ENCODE measurements at places on chromosomes 3 and 15.

DNA sequence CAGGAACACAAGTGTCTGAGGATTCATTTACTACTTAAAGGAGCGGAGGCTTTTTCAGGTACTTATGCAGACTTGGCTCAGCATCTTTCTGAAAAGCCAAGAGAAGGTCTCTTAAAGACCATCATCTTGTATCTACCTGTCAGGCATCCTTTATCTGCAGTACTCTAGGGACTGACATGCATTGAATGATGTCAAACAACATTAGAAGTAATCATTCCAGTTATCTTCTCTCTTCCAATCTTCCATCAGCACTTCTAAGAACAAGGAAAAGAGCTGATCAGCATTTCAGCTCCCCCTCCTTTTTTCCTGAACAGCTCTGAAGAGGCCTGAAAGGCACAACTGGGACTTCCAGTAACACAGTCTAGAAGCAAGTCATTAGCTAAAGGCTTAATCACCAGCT, 214.8 kb downstream of the KCNH8 start:
- no peak for DNase-seq

- no peak for DNase-seq
Measured at GRCh38 chr15:92652576-92652966, 3.0 kb downstream of the FAM174B start.

- no peak for DNase-seq
Measured at GRCh38 chr3:16816048-16816780, 68.5 kb upstream of the PLCL2 start.

DNA sequence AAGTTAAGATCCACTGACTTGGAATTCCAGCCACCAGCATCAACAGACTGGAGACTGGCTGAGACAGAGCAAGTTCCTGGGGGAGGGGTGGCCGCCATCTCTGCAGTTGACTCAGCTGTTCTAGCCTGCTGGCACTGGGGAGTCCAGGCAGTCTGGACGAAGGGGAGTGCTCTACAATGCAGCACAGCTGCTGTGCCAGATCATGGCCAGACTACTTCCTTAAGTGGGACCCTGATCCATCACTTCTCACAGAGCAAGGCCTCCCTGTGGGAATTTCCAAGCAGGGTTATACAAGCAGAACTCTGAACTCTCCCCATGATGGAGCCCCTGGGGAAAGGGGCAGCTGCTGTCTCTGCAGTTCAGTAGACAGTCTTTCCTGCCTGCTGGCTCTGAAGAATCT, 35.2 kb downstream of the PYGO1 start:
- DNase-seq: no peak

DNA sequence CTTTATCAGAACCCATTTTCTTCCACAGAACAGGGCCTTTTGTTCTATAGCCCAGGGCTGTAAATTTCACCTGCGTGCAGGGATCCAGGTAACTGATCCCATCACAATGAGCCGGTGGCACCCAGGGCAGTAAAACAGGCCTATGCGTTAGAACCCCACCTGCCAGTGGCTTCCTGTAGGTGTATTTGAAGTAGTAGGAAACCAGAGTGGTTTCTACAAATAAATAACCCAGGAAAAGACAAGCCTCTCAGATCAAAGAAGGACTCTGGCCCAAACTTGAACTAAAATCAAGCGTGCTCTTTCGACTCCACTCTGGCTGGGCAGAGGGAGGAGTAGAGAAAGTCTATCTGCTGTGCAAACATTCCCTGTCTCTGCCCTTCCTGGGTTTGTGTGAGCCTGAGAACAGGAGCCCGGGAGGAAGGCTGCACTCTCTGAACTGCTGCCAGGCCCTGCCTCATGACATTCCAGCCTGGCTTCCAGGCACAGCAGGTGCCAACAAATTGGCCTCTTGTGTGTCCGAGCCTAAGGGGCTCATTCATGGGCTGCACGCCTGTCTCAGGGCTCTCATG, 77.7 kb downstream of the CEMIP start:
- DNase-seq: no peak

DNA sequence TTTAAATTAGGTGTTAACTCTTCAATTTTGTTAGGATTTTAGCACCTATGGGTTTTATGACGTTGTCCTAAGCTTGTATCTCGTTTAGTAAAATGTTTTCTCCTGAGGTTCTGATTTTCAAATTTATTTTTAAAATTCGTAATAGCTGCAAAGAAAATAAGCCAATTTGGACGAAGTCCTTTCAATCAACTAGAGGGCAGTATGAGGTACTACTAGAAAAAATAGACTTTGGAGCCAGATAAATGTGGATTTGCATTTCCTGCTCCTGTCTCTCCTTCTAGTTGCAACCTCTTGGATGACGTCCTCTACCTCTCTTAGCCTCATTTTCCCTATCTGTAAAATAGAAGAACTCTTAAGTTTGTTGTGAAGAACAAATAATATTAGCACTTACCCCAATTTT, 81.1 kb downstream of the SLTM start:
- DNase-seq: no peak

DNA sequence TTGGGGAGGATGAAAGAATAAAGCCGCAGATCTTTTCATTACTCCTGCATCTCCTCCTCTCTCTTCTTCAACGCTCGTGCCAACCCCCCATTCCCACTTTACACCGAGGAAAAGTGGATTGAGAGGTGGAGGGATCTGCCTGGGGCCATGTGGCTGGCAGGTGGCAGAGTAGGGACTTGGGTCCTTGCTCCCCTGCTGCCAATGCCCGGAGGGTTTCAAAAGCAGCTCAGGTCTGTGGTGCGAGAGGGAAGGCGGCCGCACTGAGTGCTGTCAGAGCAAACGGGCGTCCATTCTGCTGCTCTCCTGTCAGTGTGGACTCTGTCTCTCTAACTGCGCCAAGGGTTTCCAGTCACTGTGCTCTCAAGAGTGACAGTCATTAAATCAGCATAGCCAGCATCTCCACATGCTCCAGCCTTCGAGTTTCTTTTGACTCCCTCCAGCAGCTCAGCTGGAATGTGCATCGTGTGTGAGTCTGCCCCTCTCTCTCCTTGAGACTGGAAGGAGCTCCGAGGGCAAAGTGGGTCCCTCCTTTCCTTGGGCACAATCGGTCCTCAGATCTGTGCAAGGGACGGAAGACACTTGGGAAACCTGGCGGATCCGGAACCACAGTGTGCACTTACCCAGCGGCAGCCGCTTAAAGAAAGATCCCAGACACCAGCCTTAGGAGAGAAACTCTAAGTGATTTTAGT, 68.6 kb downstream of the VGLL4 start:
- no peak for DNase-seq

DNA sequence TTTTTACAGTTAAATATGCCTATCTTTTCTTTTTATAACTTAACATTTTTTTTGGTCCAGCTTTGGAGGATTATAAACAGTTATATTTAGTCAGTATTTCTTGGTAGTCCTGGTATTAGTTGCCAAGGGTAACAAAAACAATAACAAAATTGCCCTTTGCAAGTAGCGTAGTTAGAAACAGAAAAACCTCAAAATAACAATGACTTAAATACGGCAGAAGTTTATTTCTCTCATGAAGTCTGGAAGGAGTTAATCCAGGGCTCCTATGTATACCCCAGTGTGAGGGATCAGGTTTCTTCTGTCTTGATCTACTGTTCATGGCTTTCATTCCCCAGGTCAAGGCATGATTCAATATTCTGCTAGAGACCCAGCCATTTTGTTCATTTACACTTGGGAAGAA, 14.1 kb upstream of the MYH15 start:
- no peak for DNase-seq

GRCh38 chr3:108106449-108106848, 15.6 kb upstream of the CD47 start:
- DNase-seq: no peak

DNA sequence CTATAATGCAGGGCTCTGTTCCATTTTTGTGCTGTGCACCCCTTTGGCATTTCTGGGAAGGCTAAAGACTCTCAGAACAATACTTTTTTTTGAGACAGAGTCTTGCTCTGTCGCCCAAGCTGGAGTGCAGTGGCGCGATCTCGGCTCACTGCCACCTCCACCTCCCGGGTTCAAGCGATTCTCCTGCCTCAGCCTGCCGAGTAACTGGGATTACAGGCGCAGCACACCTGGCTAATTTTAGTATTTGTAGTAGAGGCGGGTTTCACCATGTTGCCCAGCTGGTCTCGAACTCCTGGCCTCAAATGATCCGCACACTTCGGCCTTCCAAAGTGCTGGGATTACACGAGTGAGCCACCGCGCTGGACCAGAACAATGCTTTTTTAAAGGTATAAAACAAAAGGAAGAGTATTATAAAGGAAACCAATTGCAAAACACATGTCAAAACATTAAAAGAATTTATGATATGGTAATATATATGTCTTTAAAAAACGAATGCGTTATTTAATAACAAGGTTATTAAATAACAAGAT, 999 bp downstream of the SQOR start:
- DNase-seq: no peak

DNA sequence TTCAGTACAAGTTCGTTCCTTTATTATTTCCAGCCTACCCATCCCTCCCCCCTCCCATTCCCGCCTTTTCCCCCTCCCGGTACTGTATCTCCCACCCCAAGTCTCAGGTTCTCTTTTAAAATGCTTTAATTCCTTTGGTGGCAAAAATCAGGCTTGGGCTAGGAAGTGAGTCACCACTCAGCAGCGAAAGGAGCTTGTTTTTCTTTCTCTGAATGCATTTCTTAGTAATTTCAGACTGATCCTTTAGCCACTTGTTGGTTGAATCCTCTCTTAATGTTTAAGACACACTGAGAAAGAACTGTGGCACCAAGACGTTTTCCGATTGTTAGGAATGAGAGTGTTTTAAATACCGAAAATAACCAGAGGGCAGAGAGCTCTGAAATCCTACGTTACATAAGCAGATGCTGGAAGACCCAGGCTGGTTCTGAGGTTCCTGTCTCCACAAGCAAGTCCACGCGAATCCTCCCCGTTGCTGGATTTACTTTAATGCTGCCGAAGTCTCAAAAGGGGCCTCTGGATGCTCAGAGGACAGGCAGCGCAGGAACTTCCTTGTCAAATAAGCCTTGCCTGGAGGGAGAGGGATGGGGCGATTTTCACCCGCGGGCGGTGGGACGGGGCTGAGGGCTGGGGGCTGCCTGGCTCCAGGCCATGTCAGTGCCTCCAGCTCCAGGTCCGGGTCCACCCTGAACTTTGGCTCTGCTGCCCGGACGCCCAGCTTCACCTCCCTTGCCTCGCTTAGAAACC, 854 bp upstream of the COL8A1 start:
- no peak for DNase-seq

- no peak for DNase-seq
Measured at GRCh38 chr3:64223791-64224745, 1.2 kb downstream of the PRICKLE2 start.

- no peak for DNase-seq
Measured at GRCh38 chr15:47349179-47349578, 368.1 kb upstream of the SEMA6D start.

GRCh38 chr3:158532099-158532734, 38.8 kb upstream of the MLF1 start:
- DNase-seq: no peak

DNA sequence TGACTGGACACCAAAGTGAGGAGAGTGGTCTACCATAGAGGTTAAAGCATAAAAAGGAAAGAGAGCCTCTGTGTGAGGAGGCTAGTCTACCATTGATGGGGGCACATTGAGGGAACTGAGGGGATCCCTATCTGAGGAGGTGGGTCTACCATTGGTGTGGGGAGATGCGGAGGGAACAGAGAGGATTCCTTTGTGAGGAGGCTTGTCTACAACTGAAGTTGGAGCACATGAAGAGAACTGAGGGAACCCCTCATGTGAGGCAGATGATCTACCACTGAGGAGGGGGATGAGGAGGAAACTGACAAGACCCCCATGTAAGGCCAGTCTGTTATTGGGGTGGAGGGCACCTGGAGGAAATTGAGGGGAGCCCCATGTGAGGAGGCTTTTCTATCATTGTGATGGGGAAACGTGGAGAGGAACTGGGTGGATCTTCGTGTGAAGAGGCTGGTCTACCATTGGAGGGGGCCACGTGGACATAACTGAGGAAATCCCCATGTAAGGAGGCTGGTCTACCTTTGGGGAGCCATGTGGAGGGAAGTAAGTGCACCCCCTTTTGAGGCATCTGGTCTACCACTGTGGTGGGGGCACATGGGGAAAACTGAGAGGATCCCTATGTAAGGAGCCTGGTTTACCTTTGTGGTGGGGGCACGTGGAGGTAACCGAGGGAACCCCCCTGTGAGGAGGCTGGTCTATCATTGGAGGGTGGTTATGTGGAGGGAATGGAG, 160.1 kb downstream of the FBLN2 start:
- DNase-seq: no peak

GRCh38 chr15:41568350-41569017, 9.5 kb downstream of the TYRO3 start:
- DNase-seq: no peak

GRCh38 chr3:52067526-52067925, 11.2 kb upstream of the DUSP7 start:
- no peak for DNase-seq

DNA sequence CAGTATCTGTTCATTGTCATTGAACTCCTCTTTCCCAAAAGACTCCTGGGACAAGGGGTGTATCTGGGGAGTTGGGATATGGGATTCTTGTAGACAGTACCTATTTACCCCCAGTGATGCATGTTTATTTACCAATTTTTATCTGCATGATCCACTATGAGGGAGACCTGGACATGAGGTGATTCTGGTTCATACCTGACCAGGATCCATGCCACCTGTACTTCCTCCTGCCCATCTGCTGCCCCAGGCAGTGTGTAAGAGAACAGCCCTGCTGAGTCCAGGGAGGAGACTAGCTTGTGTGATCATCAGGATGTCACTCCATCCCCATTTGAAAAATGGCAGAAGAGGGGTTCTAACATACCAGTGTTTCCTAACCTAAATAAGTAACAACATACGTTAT, 3.1 kb upstream of the TPRG1 start:
- no peak for DNase-seq

GRCh38 chr3:88225326-88226008, 75.7 kb downstream of the C3orf38 start:
- DNase-seq: no peak

GRCh38 chr15:67114846-67115585, 49.6 kb downstream of the SMAD3 start:
- DNase-seq: no peak

DNA sequence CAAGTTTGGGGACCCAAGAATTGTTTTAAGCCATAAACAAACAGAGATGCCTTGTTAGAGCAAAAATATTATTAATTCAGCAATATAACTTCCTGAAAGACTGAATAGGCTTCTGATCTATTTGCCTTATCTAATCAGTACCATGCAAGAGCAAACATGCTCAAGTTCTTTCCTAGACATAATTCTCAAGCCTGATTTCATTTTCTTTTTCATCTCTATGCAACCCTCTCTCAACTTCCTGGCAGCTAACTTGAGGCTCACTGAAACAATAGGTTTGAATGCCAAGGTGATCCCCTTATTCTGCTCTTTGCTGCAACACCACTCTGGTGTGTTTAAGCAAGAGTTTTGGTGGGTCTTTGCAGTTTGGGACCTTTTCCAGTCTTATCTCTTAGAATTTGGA, 230.9 kb upstream of the CD96 start:
- peak; percentile 60 for DNase-seq

GRCh38 chr3:20023623-20024405, 11.8 kb upstream of the PP2D1 start:
- no peak for DNase-seq

DNA sequence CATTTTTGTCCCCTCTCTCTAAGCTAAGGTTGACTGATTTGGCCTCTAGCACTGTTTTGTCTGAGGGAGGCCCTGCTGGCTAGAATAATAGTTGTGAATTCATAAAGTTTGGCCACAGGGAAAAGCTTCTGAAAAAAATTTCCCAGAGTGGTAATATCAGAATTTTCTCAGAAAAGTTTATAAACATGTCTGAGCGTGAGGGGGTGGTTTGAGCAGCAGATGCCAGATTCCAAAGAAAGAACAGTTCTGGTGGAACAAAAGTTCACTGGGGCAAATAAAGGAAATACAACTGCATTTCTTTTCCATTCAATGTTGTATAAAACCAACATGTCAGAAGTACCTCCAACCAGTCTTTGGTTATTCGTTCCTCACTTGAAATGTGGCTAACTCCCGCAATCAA, 61.2 kb downstream of the CLDN1 start:
- no peak for DNase-seq

Data from T-helper 1 cell (primary cell).